ENCODE measurements at places on chromosomes 1 and 21.
A peak's percentile ranks its signal among the peaks of the same experiment; 100 is the strongest.

- DNase-seq = peak; percentile 72
Measured at GRCh38 chr1:45266151-45266801, 59.9 kb upstream of the ZSWIM5 start.

DNA sequence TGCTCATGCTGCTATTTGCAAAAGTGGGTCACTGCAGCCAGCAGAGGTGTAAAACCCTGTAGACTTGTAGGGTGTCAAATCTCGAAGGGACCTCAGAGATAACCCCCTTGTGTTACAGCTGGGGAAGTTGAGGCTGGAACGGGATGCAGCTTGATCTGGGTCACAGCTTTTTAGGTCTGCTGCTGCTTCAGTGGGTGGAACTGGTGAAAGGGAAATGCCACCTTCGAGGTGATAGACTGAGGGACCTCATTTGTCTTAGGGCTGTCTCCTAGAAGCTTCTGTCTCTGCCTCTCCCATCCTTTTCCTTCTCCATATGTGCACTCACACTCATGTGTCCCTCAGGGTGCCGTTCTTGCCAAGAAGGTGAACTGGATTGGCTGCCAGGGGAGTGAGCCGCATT lies 35.4 kb downstream of the QSOX1 start:
- no peak for DNase-seq

- DNase-seq = no peak
Measured at GRCh38 chr1:101632548-101633272, 364.0 kb downstream of the OLFM3 start.

DNA sequence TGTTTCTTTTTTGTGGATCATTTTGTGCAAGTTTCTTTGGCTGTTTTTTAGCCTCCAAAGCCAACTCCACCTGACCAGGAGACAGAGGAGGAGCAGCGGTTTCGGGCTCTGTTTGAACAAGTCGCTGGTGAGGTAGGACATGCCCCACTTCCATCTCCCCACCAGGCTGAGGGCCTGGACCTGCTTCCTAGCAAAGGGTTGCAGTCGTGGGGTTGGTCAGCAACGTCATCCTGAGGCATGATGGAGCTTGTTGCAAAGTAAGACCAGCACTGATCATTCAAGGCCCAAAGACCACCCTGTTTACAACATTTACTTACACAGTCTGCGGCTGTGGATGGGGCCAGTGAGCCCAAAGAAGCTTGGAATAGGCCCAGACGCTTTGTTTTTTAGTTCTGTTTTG lies 40.3 kb downstream of the CAPN9 start:
- DNase-seq = no peak

DNA sequence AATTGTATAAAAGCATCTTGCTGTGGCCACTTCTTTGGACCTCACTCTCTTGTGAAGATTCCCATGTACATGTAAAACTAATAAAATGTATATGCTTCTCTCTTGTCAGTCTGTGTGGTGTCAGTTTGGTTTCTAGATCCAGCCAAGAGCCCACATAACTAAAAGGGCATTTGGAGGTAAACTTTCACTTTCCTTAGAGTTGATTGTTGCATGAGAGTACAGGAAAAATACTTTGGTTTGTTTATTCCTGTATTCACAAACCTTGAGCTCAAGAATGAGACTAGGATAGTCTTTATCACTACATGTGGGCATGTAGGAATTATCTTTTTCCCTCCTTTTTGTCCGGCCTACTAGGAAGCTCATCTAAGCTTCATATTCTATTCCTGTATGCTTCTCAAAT lies 50.9 kb downstream of the KCTD3 start:
- no peak for DNase-seq

DNA sequence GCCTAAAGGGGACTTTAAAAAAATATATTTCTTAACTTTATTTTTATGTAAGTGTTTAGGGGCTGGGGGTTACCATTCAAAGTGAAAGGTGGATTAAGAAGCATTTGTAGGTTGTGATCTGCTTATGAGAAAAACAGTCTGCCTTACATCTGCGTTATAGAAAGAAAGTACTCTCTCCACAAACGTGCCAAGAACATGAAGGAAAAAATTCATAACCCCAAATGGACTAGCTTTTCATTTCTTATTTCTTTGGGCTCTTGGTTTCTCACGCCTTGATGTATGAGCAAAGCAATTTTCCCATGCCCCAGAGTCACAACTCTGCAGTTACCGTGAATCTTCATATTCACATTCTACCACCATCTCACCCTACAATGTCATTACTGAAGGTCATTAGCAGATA lies 1165.1 kb upstream of the ADGRL4 start:
- no peak for DNase-seq

GRCh38 chr1:171166361-171166760 lies 18.7 kb upstream of the FMO2 start:
- DNase-seq = no peak

DNA sequence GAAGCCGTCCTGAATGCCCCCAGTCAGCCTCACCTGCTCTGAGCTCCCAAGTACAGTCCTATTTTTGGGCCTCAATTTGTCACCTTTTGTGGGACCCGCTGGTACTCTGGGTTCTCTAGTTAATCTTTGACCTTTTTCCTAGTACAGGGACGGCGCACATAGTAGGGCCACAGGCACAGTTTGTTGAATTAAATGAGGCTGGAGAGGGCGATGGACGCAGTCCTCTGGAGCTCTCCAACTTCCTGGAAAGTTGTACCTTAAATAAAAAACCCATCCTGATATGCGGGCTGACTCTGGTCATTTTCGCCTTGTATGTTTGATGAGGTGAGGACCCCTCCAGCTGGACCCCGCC lies 4.8 kb downstream of the FAM110D start:
- DNase-seq = no peak

GRCh38 chr1:98059620-98060019 lies 138.8 kb upstream of the DPYD start:
- DNase-seq = peak; percentile 60

- peak; percentile 85 for DNase-seq
Measured at GRCh38 chr1:159122005-159122621, 45.5 kb upstream of the AIM2 start.

DNA sequence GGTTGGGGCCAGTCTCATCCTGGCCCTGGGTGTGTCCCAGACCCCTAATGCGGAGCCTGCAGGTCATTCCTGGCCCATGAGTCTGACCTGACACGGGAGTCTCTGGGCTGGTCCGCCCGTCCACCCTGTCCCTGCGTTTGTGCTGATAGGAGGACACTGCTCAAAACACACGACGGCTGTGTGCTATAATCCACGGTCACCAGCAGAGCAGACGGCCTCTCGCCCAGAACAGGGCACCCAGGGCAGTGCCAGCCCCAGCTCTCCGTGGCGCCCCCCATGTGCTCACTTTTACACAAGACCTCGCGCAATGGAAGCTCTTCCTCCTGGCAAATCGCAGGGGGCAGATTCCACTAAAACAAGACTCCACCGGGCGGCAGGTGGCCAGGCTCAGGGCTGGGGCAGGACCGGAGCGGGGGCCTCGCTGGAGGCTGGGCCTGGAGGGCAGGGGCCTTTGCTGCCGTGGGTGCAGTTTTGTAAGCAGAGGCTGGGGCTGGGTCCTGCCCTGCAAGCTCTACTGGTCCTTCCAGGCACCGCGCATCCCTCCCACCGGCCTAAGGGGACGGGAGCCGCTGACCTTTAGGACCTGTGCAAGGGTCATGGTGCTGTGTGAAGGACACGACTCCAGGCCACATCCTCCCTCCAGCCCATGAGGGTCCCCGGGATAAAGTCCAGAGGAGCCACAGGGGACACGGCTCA lies 10.6 kb upstream of the SLC19A1 start:
- no peak for DNase-seq

GRCh38 chr1:27527223-27527889 lies 37.4 kb upstream of the WASF2 start:
- DNase-seq = no peak

DNA sequence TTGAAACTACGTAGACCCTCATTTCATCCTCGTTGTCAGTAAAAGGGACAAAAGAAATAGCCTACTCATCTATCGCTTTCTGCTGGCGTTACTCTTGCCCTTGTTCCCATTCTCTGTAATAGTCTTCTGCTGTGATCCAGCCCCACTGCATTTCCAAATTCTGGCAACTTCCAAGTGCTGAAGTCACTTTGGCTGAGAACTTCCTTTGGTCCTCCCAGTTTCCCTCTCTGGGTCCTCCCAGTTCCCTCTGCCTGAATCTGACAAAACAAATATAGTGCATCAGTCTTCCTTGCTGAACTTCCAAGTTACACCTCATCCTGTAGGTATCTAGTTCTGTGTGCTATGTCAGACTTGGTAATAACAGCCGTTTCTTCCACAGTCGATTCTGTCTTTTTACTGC lies 47.0 kb upstream of the PLA2G4A start:
- no peak for DNase-seq

GRCh38 chr1:41880261-41880660 lies 38.5 kb downstream of the HIVEP3 start:
- no peak for DNase-seq

DNA sequence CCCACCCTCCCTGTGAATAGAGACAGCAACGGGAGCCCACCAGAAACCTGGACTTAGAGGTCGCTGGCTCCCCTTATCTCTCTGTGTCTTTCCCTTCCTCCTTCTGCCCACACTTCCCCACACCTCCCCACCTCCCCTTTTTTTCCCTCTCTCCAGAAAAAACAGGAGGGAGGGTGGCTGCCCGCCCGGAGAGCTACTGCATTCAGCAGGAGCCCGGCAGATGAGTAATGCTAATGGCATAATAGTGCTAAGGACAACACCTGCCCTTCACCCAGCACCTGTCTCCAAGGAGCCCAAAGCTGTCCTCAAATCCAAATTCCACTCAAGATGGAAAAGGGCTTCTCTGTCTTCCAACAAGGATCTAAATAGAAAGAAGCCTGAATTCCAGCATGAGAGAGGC lies 11.4 kb upstream of the PRELP start:
- peak; percentile 34 for DNase-seq

- DNase-seq = no peak
Measured at GRCh38 chr1:119489201-119489600, 17.8 kb upstream of the HSD3B1 start.

DNA sequence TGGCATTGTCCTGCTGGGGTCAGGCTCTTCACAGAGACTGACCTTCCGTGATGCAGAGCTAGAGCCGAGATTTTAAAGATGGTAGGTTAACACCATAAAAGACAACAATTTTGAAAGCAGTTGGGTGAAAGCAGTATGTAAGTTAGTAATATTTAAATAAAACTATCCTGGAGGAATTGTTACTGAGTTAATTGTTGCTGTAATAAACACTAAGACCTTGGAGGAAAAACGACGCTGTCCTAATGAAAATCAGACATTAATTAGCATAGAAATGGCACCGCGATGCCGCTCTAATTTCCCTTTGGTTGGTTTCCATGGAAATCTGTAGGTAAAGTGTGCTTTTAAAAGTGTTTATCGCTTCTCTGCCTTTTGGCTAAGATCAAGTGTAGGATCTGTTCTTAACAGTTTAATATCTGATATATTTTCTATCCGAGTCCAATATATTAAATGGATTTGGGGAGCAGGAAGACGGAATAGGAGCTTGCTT lies 745 bp upstream of the ANP32E start:
- DNase-seq = no peak

DNA sequence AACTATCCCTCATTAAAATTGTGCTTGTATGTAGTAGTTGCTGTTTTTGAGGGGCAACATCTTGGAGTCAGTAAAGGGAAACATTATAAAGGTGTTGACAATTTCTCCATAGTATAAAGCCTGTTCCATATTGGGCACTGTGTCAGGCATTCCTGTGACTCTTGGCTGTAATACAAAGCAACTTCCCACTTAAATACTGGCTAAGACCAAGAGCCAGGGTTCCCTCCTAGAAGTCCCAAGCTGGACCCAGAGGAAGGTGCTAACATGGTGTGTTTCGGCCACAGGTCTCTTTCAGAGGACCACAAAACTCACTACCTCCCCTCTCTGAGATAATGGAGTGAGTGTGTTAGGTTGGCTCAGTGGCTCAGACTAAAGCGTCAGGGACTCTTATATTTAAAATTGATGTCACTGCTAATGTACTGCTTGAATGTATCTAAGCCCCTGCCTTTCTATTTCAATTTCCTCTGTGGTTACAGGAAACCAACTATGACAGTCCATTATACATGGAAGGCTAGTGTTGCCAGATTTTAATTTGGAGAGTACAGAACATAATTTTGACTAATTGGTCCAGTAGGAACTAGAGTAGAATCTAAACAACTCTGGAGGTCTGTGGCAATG lies 74.7 kb upstream of the RGL1 start:
- no peak for DNase-seq

DNA sequence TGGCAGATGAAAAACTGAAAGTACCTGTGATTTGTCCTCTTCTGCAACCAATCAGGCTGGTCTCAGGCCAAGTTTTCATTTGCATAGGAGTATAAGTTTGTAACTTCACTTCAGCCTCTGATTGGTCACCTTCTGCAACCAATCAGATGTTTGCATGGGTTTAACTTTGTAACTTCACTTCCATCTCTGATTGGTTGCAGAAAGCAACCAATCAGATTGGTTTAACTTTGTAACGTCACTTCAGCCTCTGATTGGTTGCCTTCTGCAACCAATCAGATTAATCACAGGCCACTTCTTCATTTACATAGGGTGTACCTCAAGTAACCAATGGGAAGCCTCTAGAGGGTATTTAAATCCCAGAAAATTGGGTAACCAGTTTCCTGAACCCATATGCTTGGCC lies 18.9 kb upstream of the TUT4 start:
- peak; percentile 23 for DNase-seq

DNA sequence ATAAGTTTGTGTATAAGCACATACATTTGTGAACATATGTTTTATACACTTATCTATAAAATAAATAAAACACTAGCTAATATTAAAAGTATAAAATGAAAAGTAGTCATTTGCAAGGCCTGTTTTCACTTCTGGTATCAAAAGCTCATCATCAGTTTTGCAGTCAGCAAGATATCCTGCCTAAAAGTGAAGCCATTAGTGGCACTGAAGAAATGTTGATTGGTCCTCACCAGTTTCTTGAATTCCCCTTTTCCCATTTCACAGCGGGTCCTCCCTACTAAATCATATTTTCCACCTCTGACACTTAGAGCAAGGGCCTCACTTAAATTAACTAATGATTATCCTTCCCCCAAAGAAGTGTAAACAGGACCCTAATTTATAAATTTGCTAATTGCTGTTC lies 6.7 kb downstream of the TBX15 start:
- DNase-seq = no peak

- no peak for DNase-seq
Measured at GRCh38 chr1:232344791-232345399, 285.0 kb downstream of the SIPA1L2 start.

DNA sequence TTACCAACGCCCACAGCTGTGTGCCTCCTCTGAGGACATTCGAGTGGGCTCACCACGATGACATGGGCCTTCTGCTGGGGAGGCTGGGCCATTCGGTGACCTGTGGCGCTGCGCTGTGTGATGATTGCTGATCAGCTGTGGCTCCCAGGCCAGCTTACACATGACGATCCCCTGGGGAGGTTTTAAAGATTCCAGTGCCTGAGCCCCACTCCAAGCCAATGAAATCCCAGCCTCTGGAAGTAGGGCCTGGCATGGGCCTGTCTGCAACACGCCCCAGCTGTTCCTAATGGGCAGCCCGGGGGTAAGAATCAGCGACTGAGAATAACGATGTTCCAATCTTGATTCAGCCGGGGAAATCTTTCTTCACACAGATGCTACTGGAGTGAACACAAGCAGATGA lies 153.7 kb downstream of the KCNJ6 start:
- DNase-seq = no peak

- DNase-seq = no peak
Measured at GRCh38 chr1:97551113-97551512, 369.7 kb downstream of the DPYD start.

Data from EL (cell line).